ENCODE measurements at places on chromosomes 7 and 10.

GRCh38 chr10:101061624-101062231 lies at the start of gene KAZALD1:
KAZALD1 (plus strand) TSS chr10:101061989; CDS start chr10:101062593, 604 bp downstream.
- no peak for DNase-seq

- no peak for DNase-seq
These were observed 47.1 kb upstream of the UCN3 start for GRCh38 chr10:5317547-5318107.

DNA sequence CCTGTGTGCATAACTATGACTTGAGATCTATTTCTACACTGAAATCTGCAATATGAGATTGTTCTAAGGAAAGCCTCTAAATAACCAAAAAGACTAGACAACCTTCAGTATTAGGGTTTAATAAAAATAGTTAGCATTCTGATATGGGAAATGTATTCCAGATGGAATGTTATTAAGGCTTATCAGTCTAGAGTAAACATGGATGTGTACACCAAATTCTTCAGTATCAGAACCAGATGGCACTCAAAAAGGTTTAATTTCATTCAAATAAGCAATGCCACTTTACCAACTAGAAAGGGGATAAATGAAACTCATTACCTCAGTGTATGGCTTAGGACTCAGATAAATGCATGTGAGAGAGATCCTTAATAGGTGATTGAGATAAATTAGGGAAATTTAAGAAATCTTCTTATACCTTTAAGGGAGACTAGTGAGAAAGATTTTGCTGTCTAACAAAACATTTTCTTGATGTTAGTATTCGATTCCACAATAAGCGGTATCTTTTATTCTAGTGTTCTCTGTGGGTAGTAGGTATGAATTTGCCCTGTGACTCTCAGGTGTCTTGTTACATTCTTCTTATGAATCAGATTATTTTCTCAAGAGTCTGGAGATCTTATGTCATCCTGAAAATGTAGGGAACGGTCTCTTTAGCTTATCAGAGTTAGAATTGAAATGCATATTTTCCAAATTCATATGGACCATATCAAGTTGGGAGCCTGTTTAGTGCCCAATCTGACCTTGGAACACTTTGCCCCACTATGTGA lies 159.2 kb downstream of the PRKG1 start:
- no peak for DNase-seq

DNA sequence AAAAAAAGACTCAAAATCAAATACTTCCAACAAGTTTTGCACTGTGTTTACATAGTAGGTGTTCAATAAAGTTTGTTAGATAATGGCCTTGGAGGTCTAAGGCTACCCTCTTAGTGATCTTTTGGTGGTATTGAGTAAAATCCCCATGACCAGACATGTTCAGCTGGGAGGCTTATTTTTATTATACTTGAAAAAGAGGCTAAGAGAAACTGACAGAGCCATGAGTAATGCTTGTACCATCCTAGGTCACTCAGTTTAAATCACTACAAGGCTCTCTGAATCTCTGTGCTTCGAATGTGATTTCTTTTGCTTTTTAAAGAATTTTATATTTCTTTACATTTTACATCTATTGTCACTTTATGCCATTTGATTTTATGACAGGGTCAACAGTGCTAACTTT lies 90.5 kb downstream of the TWIST1 start:
- DNase-seq = no peak

DNA sequence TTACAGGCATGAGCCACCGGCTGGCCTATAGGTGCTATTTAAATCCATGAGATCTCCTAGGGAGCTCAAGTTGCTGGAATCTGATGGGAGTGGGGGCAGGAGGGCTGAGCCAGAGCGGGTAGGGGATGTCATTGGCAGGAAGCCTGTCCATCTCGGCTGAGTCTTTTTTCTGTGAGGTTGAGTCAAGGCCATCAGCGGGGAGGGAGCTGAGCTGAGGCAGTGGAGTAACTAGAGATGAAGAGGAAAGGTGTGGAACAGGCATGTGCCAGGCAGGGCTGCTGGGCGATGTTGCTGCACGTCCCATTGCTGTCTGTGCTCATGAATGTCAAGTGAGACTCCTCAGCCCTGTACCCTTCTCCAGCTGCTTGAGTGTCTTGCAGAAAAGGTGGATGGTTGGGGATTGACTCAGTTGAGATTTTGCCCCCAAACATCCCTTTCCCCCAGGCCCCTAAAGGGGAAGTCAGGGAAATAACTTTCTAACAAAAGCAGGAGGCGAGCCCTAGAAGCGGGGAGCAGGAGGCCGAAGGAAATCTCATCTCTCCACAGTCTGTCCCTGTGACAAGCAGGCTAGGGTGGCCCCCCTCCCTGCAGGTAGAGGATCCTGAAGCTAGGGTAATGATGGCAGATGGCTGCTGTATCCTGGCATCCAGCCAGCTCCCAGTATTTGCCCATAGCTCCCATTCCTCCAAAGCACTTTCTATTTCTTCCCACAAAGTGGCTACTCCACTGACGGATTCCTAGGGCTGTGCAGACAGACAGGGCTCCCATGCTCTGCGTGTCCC lies 5.4 kb downstream of the ATP6V1F start:
- DNase-seq = peak; percentile 5

GRCh38 chr7:116525298-116525912 lies 569 bp downstream of the CAV1 start:
- no peak for DNase-seq

- DNase-seq = no peak
These were observed 624 bp upstream of the ZNF783 start for GRCh38 chr7:149261316-149261828.

- no peak for DNase-seq
These were observed 162.6 kb downstream of the CELF2 start for GRCh38 chr10:11180228-11180627.

DNA sequence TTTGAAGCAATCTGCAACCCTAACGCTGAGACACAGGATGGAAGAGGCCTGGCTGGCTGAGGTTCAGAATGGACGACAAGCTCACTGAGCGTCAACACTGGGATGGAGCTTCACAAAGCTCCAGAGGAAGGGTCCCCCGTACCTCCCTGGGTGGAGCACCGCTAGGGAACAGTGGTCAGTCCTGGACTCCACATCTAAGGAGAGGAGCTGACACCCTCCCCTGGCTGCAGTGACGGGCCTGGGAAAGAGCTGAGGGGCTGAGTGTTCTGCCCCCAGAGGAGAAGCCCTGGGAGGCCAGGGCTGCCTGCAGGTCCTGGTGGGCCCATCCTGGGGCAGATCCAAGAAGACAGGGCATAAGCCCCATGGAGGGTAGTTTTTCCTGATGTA lies 146.2 kb downstream of the ARHGAP22 start:
- DNase-seq = no peak
